ENCODE measurements at places on chromosomes 3 and 15.
A peak's percentile ranks its signal among the peaks of the same experiment; 100 is the strongest.

- DNase-seq, result no peak
Observed at GRCh38 chr3:157128771-157129681, 30.9 kb downstream of the CCNL1 start.

- no peak for DNase-seq
Observed at GRCh38 chr3:49352890-49353421, 5.2 kb downstream of the GPX1 start.

- DNase-seq, result no peak
Observed at GRCh38 chr15:37107071-37107743, 6.9 kb upstream of the MEIS2 start.

DNA sequence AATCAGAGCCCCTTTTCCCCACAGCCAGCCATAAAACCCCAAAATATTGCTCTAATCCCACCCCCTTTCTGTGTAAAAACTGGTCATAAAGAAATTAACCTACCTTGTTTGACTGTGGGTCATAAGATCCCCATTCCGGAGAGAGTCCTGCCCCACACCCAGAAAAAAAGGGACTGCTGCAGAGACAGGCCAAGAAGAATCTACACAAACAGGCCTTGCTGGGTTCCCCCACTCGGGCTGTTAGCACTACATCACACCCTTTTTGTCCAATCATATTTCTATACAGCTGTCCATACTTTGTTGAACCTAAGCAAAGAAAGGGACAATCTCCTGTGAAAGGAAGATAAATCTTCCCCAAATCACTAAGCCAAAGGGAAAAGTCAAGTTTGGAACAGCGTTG lies 84.4 kb upstream of the MFGE8 start:
- DNase-seq, result no peak

- no peak for DNase-seq
Observed at GRCh38 chr15:91821458-91821857, 32.0 kb upstream of the SLCO3A1 start.

GRCh38 chr3:122265957-122266356 lies 59.1 kb upstream of the CSTA start:
- DNase-seq, result no peak

GRCh38 chr3:79246875-79247724 lies 520.7 kb downstream of the ROBO1 start:
- DNase-seq, result no peak

GRCh38 chr3:52679199-52679538 lies 6.5 kb downstream of the PBRM1 start:
- DNase-seq, result no peak

DNA sequence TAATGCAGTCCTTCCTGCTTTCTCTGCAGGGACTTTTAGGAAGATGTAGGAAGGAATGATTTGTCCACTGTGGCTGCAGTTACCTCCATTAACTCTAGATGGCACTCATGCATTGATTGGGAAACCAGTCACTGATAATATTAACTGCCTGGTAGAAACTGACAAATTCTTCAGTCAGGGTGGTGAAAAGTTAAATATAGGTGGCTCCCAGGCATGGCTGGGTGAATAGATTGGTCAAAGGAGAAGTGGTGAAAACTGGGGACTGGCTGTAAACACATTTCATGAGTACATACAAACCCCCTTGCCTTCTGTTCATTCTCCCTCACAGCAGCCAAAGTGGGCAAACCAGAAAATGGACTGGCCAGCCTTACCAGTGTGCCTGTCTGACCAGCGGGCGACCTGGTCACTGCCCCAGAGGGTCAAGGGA lies 333.4 kb downstream of the THSD4 start:
- DNase-seq, result no peak

- DNase-seq, result no peak
Observed at GRCh38 chr3:64450396-64450956, 225.2 kb upstream of the PRICKLE2 start.

- no peak for DNase-seq
Observed at GRCh38 chr3:63450023-63450422, 171.9 kb downstream of the SYNPR start.

- no peak for DNase-seq
Observed at GRCh38 chr3:14306142-14306541, 96.3 kb upstream of the SLC6A6 start.

- DNase-seq, result no peak
Observed at GRCh38 chr15:77550301-77551251, 82.1 kb downstream of the LINGO1 start.

- DNase-seq, result peak; percentile 11
Observed at GRCh38 chr3:141000027-141000663, 51.0 kb upstream of the SPSB4 start.

- DNase-seq, result no peak
Observed at GRCh38 chr3:86109434-86109833, 881.5 kb downstream of the VGLL3 start.

GRCh38 chr3:23052620-23053019 lies 150.5 kb upstream of the UBE2E2 start:
- no peak for DNase-seq

DNA sequence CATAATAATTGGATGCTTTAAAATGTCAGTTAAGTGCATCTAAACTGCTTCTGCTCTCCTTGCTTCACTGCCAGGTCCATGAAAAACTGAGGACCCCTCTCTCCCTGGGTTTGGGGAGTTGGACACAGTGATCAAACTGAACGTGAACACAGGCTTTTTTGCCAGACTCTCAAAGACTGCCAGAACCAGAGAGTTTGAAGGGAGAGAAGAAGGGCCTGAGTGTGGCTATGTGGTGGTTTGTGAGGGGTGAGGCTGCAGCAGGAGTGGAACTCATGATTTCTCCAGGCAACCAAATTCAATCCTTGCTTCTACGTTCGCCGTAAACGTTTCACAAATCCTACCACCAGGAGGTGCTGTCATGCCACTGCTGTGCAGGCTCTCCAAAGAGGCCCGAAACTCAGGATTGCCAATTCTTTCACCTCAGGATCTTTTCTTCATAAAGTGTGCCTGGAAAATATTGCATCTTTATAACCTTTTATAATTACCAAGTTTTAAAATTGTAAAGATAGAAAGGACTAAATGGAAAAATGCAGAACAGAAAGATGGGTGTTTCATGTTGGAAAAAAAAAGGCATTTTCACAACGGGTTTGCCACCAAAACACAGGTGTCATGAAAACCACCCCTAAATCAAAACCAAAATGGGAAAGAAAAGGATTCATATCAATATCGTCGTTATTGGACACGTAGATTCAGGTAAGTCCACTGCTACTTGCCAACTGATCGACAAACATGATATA lies 19.7 kb downstream of the TM4SF4 start:
- peak; percentile 38 for DNase-seq

DNA sequence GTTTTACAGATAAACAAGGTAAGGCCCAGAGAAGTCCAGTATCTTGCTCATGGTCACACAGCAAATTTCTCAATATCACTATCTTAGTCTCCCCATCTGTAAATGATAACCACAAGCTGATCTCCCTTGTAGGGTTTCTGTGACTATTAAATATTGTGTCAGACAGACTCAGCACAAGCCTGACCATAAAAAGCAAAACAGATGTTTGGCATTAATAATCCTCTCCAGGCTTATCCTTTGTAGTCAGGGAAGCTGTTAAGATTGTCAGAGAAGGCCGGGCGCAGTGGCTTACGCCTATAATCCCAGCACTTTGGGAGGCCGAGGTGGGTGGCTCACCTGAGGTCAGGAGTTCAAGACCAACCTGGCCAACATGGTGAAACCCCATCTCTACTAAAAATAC lies 173.2 kb upstream of the PRICKLE2 start:
- DNase-seq, result no peak

GRCh38 chr15:70113304-70113700 lies 15.6 kb upstream of the TLE3 start:
- no peak for DNase-seq

GRCh38 chr3:50539356-50540286 lies 27.9 kb downstream of the C3orf18 start:
- DNase-seq, result no peak

DNA sequence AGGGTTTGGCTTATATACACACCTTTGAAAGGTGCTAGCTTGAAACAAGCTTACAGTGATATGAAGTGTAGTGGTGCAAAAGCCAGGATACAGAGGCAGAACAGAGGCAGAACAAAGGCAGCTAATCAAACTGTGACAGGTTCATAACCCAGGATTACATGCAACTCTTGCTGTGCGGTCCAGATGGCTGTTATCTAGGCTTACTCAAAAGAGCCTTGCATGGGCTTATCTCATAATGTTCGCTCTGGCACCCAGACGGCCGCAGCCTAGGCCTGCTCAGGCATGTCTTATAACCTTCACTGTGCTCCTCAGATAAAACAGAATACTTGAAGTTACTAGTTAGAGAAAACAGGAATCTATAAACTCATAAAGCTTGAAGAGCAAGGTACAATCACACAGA lies 22.8 kb upstream of the NOX5 start:
- DNase-seq, result no peak

GRCh38 chr15:59388670-59389069 lies 16.0 kb upstream of the MYO1E start:
- no peak for DNase-seq

GRCh38 chr3:81483046-81483445 lies 278.4 kb downstream of the GBE1 start:
- no peak for DNase-seq

DNA sequence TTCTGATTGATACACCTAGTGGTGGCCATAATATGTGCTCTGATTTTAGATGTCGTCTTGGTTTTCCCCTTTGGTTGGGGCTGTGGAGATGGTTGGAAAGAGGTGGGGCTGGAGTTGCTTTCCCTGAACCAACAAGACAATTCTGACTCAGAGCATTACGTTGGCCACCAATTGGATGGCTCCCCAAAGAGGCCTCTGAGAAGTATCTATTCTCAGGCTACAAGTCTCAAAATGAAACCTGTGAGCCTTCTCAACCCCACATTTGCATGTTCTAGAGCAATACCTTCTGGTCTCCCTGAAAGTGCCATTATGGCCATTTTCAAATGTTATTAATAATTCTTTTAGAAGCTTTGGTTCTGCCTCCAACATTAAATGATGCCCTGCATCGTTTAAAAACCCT lies 188.4 kb upstream of the WNT5A start:
- no peak for DNase-seq

DNA sequence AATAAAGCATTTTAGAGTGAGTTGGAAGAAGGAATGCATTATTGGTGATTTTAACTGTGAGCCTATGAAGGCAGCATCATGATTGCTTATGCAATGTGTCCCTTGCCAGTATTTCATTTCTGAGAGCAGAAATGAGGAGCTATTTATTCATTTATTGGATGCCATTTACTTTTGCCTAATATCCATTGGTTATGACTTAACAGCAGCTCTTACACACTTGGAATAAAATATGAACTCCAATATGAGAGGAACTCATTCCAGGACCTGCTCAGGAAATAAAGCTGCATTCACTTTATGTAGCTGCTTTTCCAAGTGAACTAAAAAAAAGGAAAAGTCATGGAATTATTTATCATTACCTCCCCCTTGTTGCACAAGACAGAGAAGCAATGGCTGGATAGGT lies 280.1 kb downstream of the LRTM1 start:
- no peak for DNase-seq

DNA sequence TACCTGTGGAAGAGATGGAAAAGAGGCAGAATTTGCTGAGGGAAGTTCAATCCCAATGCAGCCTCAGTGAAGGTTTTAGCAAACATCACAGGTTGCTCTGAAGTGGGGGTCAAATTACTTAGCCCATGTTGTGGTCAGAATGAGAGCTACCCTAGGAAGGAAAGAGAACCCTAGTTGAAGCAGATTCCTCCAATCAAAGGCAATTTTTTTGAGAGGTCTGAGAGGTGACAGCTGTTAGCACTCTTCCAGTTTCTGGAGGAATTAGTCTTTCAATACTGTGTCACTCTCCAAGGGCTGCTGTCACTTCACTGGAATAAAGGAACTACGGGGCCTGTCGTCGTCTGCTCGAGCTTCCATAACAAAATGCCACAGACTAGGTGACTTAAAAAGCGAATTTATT lies 584.2 kb upstream of the DPPA4 start:
- no peak for DNase-seq

DNA sequence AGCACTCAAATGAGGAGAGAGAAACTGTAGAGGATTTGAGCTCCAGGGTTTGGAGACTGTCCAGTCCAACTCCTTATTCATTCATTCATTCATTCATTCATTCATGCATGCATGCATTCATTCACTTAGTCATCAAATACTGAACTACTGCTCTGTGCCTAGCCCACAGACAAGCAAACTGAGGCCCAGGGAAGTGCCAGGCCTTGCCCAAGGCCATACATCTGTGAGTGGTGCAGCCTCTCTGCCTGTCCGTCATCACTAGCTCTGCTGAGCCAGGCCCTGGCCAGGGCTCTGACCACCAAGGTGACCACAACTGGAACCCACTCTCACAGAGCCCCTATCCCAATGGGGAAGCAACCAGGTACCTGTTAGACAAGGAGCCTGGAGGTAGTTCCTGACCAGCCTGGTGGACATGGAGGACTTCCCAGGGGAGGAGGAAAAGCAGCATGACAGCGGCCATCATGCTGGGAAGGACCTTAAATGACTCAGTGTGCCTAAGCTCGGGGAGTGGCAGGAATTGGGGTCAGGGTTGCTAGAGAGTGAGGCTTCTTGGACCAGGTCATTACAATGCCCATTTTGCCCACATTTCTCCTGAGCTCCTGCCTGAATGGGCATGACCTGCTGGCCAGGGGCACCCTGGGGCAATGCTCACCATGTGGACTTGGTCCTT lies 27.5 kb upstream of the RPL29 start:
- no peak for DNase-seq

GRCh38 chr15:78996894-78997275 lies 52.0 kb upstream of the CTSH start:
- no peak for DNase-seq

DNA sequence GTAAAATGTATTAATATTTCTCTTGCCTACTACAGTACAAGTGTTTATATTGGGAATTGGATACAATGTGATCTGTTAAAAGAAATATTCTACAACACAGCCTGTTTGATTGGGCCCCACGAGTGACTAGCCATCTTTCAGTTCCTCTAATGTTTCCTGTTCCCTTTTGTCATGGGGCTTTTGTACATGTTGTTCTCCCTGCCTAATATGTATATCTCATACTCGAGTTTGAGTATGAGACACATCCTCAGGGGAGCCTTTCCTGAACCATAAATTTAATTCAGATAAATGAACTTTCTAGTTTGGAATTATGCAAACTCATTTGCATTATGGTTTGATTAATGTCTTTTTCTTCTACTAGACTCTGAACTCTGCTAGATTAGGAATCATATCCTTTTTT lies 65.5 kb downstream of the MEF2A start:
- no peak for DNase-seq

GRCh38 chr3:173653781-173654180 lies 256.2 kb downstream of the NLGN1 start:
- DNase-seq, result no peak

GRCh38 chr3:105401691-105402149 lies 35.0 kb downstream of the ALCAM start:
- no peak for DNase-seq

DNA sequence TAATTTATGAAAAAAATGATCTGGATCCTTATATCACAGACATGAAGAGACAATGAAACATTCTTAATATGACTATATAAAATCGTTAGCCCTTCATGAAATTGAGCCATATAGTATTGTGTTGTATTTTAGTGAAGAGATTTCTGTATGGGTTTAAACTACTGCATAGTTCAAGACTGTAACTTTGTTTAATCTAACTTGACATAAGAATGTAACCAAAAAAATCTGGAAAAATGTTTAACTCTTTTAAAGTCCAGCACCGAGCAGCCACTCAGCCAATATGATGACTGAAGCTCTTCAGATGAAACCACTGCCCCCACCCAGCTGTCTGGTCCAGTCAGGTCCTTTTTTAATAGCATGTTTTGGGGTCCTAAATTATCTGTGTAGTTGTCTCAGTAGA lies 4.9 kb downstream of the NANOGP8 start:
- DNase-seq, result no peak

- DNase-seq, result no peak
Observed at GRCh38 chr3:129654131-129654530, 47.7 kb upstream of the PLXND1 start.
